ENCODE measurements at places on chromosomes 7 and 10. TPM values are rescaled to one million over a fixed set of nuclear protein-coding genes. Genes with fewer than 3 reads are reported as not detected.

Gene SLF2
- total RNA-seq: 19.6 TPM

Gene KLF14
- not detected for total RNA-seq

Gene PDK4
- total RNA-seq: 0.29 TPM

Gene RNF148
- 0.50 TPM for total RNA-seq

Gene SCIN
- 0.27 TPM for total RNA-seq

Gene C10orf62
- total RNA-seq: not detected

Gene UBE2D1
- total RNA-seq: 18.4 TPM

Gene ITGA8
- total RNA-seq: not detected

Gene ARMH3
- 20.0 TPM for total RNA-seq

Gene HABP2
- not detected for total RNA-seq

Gene PNLIP
- total RNA-seq: not detected

Gene SFTPD
- 0.22 TPM for total RNA-seq

All from astrocyte (in vitro differentiated cells and primary cell).